ENCODE measurements at places on chromosomes 13 and 19. TPM values are rescaled to one million over a fixed set of nuclear protein-coding genes. Genes with fewer than 3 reads are reported as not detected.

DNA sequence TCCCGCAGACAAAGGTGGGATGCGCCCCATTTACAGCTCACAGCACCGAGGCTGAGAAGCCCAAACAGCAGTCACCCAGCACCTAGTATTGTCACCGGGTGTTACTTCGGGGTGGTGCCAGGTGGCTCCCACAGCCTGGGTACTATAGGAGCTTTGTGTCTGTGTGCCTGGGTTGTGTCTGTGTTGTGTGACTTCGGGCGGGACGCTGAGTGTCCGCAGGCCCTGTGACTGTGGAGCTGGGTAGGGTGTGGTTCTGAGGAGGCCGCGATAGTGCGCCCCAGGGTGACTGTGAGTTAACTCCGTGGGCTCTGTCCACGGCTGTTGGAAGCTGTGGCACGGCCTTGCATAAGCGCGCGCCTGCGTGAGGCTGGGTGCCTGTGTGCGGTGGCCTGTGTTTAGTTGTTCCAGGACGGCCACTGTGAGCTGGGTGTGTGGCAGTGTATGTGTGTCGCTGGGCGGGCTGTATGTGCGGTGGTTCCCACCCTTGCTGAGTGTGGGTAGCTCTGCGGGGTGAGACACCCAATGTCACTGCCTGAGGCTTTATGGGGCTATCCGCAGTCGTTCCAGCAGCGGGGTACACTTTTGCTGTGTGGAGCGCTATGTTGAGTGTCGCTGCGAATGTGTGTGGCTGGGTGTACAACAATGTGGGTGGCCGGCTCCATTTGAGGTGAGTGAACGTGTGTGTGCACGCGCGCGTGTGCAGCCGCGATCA lies 559 bp upstream of the SSBP4 start:
- H3K36me3 ChIP-seq, result no peaks in the 10 kb centered on the region
- H3K27me3 ChIP-seq, result no peaks in the 10 kb centered on the region
- DNase-seq, result no peak
- peaks cover 22% of the 10 kb centered on the region for H3K4me1 ChIP-seq
- peak overlapping the region; percentile 58 for H3K4me3 ChIP-seq
- H3K27ac ChIP-seq, result peak overlapping the region; percentile 92

DNA sequence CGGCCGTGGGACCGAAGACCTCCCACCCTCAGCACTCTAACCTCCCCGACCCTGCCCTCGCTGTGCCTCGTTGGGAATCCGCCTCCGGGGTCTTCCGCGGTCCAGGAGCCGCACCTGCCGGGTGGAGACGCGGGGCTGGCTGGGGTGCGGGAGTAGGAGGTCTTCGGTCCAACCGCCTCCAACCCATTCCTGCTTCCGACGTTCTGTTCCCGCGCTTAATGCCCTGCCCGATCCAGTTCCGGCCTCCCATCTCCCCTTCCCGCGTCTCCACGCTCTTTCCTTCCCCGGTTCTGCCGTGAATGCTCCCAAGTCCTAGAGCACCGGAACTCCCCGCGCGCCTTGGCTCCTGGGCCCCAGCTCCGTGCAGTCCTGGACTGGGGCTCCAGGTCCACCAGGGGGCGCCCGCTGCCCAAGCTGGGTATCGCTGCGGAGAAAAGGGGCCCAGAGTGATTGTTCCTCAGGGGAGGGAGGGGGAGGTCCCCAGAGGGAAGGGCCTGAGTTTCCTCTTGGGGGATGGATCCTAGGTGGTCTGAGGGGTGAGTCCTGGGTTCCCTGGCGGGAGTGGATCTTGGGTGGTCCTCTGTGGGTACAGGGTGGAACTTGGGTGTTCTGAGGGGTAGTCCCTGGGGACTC lies 14.1 kb upstream of the TNFSF9 start:
- no peaks in the 10 kb centered on the region for H3K27me3 ChIP-seq
- peak overlapping the region; percentile 87 for H3K4me3 ChIP-seq
- no peaks in the 10 kb centered on the region for H3K36me3 ChIP-seq
- DNase-seq, result peak; percentile 86

DNA sequence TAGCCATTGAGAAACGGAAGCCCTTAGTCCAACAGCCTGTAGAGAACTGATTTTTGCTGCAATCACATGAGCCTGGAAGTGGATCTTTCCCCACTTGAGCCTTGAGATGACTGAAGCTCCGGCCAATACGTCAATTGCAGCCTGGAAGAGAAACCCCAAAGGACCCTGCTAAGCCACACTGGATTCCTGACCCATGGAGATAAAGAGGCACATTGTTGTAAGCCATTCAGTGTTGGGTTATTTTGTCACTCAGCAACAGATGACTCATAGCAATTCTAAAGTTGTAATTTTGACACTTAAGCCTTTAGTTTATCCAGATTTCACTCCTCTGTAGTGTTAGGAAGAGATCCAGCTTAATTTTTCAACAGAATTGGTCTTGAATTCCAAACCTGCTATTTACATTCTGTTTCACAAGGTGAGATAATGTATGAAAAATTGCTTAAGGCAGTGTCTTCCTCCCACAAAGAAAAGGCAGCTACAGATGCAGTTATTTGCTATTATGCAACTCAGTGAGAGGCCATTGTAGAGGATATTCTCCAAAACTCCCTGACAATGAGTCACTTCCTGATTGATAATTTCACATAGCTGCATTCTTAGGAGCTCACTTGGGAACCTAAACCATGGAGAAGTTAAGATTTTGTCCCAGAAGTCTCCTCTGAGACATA lies 59.4 kb upstream of the TSHZ3 start:
- H3K4me1 ChIP-seq, result no peaks in the 10 kb centered on the region
- no peaks in the 10 kb centered on the region for H3K36me3 ChIP-seq
- H3K27ac ChIP-seq, result peak overlapping the region; percentile 65
- no peak overlapping the region for H3K4me3 ChIP-seq
- DNase-seq, result no peak

DNA sequence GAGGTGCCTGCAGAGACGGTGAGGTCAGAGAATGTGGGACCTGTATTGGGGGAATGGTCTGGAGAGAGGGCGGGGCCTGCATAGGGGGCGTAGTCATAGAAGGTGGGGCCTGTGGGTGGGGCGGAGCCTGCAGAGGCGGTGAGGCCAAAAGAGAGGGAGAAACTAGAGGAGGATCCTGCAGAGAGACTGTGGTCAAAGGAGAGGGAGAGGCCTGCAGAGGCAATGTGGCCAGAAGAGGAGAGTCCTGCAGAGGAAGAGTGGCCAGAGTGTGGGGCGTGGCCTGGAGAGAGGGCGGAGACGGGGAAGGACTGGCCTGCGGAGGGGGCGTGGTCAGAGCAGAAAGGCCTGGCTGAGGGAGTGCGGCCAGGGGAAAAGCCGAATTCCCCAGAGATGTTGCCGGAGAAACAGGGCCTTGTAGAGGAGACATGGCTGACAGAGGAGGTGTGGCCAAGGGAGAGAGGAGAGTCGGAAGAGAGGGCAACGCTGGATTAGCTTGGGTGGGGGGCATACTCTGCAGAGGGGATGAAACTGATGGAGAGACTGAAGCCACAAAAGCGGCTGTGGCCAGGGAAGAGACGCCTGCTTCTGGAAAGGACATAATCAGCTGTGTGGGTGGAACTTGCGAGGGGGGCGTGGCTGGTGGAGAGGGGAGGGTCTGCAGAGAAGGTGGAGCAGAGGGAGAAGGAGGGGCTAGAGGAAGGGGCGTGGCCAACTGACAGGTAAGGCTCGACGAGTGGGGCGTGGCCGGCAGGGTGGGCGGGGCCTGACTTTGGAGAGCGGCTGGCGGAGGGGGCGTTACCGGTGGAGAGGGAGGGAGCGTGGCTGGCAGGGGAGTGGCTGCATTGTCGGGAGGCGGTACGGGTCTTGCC lies 2.5 kb downstream of the PRR36 start:
- H3K36me3 ChIP-seq, result no peaks in the 10 kb centered on the region
- peaks cover 8% of the 10 kb centered on the region for H3K4me1 ChIP-seq
- DNase-seq, result peak; percentile 93
- peak overlapping the region; percentile 54 for H3K4me3 ChIP-seq
- H3K27me3 ChIP-seq, result peaks cover 5% of the 10 kb centered on the region

The ANKRD24 gene
- 3.2 TPM for total RNA-seq

The ERICH6B gene
- total RNA-seq, result not detected

The AXL gene
- 36.4 TPM for total RNA-seq

The TNFSF9 gene
- 1.6 TPM for total RNA-seq

The SNRNP70 gene
- total RNA-seq, result 222 TPM
